ENCODE measurements at places on chromosomes 1 and 21. TPM values are rescaled to one million over a fixed set of nuclear protein-coding genes. Genes with fewer than 3 reads are reported as not detected.
A peak's percentile ranks its signal among the peaks of the same experiment; 100 is the strongest.

DNA sequence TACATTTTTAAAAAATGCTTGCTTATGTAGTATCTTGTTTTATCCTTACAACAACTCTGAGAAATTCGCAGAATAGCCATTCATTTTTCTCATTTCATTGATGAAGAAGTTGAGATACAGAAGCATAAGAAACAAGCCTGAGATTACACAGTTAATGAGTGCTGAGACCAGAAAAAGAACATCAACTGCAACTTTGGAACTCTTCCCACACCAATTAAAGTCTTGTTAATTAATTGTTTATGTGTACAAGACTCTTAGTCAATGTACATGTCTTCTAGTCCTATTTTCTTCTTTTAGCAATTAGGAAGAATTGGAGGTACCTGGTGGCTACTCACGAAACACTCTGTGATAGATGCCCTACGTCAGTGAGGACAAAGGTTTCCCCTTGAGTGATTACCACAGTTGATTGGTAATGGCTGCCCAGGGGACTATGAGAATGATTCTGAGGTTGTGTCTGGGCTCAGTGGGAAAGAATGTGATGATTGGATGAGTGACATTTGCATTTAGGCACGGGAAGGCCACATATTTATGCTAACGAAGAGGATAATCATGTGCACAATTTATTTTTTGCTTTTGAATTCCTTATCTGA lies 187.4 kb upstream of the KCNK2 start:
- no peak for DNase-seq
- H3K36me3 ChIP-seq: no peaks in the 10 kb centered on the region
- H3K27ac ChIP-seq: no peak overlapping the region
- no peaks in the 10 kb centered on the region for H3K27me3 ChIP-seq
- no peaks in the 10 kb centered on the region for H3K4me1 ChIP-seq
- H3K4me3 ChIP-seq: no peak overlapping the region

DNA sequence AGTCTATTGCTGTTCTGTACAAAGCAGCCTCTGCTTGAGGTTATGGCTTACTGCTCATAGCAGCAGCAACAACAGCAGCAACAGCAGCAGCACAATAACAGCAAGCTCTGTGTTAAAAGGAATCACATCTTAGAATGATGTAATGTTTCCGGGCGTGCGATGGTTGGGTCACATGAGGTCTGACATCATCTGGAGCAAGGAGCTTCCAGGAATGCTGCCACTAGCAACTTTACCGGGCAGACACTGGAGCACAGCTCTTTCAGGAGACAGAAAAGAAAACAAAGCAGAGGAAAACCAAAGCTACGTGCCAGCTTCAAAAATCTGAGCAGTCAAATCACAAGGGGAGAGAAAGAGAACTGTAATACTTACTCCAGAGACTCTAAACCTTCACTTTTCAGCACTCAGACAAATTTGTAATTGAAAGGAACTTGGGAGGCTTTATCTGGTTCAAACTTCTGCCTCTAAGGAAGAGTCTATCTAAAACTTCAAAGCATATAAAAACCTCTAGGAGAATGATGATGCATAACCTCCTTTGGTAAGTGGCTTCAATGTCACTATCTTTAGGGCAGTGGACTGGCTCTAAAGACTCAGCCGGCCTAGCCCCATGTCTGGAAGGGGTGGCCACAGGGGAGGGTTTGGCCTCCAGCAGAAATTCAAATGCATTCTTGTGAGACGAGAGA lies 28.3 kb upstream of the RAB3GAP2 start:
- no peaks in the 10 kb centered on the region for H3K27me3 ChIP-seq
- peak; percentile 94 for DNase-seq
- no peak overlapping the region for H3K4me3 ChIP-seq
- H3K4me1 ChIP-seq: peaks cover 12% of the 10 kb centered on the region

DNA sequence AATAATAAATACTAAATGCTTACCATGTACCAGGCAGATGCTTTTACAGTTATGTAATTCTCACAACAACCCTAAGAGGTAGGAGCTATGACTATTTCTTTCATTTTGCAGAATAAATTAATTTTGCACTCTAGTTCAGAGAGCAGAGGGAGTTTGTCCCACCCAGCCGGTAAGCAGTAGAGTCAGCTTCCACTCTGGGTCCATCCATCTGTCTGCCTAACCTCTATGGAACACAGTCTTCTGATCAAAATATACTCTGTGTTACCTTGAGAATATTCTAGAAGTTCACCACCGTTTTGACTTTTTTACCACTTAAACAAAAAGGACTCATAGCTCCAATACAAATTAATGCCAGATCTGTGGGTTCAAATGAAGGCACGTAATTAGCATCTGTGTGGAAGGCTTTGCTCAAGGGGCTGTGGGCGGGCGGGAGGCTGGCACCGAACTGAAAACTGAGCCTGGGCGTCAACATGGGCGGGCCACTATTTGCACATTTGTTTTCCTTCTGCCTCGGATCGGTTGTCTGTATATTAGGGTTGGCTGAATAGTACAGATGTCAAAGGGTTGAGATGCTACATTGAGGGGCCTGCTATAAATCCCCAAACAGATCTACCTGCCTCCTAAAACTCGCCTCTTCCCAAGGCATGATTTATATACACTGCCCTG lies 33.1 kb upstream of the LMO4 start:
- no peak overlapping the region for H3K27ac ChIP-seq
- no peaks in the 10 kb centered on the region for H3K36me3 ChIP-seq
- H3K4me3 ChIP-seq: no peak overlapping the region
- no peak for DNase-seq

DNA sequence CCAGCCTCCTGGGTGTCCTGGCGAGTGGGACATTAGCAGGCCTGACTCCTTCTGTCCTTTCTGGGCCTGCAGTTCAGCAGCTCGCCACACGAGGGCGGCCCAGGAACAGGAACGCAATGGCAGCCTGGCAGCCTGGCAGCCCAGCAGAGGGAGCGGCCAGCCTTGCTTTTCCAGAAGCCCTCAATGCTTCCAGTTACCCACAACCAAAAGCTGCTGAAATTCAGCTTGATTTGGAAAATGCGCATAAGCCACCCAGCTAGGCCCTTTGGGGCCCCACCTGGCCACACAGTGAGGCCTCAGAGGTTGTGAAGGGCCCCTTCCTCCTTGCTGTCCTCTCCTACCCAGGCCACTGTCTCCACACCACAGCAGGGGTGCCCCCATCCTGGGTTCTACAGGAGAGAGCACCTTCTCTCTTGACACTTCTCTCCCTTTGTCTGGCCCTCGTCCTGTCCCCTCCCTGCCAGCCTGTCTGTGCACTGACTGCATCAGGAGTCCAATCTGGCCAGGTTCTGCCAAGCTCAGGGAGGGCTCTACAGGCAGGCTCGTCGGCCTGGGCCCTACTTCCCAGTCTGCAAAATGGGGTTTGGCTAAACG lies 103.4 kb upstream of the VAMP3 start:
- peaks cover 11% of the 10 kb centered on the region for H3K4me1 ChIP-seq
- DNase-seq: peak; percentile 94
- H3K27ac ChIP-seq: no peak overlapping the region
- no peaks in the 10 kb centered on the region for H3K27me3 ChIP-seq
- H3K4me3 ChIP-seq: no peak overlapping the region

DNA sequence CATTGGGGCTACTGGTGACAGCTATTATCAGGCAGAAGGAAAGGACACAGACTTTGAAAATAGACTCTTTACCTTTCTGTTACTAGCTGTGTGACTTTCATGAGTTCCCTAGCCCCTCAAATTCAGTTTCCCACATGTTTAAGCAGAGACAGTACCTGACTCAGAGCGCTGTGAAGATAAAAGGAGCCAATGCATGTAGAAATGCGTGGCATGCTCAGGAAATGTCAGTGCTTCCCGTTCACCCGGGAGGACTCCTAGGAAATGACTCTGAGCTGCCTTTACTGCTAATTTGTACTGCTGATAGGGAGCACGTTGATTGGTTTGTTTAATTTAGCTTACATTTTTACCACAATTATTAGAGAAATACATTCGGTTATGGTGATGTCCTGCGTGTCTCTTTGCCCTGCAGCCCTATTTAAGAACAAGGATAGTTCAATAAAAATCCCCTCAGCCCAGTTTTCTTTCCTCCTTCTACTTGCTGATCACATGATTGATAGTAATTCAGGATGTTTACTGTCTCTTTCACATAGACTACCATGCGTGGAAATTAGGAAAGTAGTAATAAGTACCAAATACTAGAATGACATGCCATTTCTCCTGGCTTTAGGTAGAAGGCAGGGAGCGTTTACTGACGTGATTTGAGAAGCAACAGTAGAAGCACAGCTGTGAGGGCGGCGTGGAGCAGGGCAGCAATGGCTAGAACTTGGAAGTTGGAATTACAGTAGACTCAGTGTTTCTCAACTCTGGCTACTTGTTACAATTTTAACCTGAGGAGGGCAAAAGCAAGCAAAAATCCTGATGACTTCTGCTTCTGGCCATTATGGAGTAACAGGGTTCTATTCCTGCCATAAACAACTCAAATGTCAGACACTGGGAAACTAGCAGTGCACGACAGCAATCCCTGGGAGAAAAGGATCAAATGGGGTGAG lies 15.9 kb downstream of the PDIK1L start:
- no peak overlapping the region for H3K27ac ChIP-seq
- H3K4me1 ChIP-seq: peaks cover 21% of the 10 kb centered on the region
- H3K27me3 ChIP-seq: no peaks in the 10 kb centered on the region
- H3K4me3 ChIP-seq: no peak overlapping the region
- no peak for DNase-seq
- no peaks in the 10 kb centered on the region for H3K36me3 ChIP-seq

- DNase-seq: no peak
- no peak overlapping the region for H3K4me3 ChIP-seq
- H3K4me1 ChIP-seq: no peaks in the 10 kb centered on the region
- no peak overlapping the region for H3K27ac ChIP-seq
- H3K36me3 ChIP-seq: no peaks in the 10 kb centered on the region
- H3K27me3 ChIP-seq: no peaks in the 10 kb centered on the region
Measured at GRCh38 chr1:112504661-112505399, 3.9 kb upstream of the WNT2B start.

DNA sequence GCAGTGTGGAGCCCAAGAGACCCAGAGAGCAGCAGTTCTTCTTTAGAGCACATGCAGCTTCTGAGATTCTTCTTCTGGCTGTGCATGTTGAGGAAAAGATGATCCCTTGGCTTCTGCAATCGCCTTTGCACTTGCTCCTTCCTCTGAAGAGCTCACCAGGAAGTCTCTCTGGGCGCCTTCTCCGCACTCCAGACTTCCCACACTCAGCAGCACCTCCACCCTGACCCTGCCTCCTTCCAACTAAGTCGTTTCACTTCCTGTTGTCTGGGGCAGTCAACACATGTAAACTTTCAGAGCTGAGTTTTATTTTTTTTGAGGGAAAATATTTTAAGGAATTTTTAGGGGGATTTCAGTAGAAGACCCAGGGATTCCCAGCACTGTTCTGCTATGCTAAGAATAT lies 73.4 kb upstream of the F3 start:
- no peaks in the 10 kb centered on the region for H3K36me3 ChIP-seq
- no peak overlapping the region for H3K4me3 ChIP-seq
- H3K27me3 ChIP-seq: no peaks in the 10 kb centered on the region
- no peak overlapping the region for H3K27ac ChIP-seq

DNA sequence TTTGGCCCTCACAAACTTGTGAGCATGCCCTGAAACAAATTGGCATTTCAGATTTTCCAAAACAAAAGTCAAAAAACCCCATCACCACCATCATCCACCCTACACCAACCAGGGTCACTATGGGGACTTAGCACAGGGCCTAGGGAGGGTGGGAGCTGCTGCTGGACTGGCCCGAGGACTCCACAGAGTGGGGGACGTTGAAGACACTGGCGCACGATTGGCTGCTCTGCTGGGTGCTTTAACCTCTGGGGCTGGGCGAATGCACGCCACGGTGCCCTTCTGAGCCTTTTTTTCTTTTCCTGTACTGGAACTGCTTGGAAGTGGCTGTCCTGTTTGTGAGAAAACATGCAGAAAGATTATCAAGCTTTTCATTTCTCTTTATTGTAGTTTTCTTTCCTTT lies 92.8 kb downstream of the CD247 start:
- no peak for DNase-seq
- no peak overlapping the region for H3K27ac ChIP-seq
- H3K4me3 ChIP-seq: no peak overlapping the region
- H3K36me3 ChIP-seq: no peaks in the 10 kb centered on the region
- H3K4me1 ChIP-seq: peaks cover 9% of the 10 kb centered on the region

- H3K27me3 ChIP-seq: no peaks in the 10 kb centered on the region
- H3K36me3 ChIP-seq: no peaks in the 10 kb centered on the region
- no peak for DNase-seq
- H3K4me1 ChIP-seq: no peaks in the 10 kb centered on the region
- H3K27ac ChIP-seq: no peak overlapping the region
Measured at GRCh38 chr1:68767941-68768340, 271.1 kb upstream of the DEPDC1 start.

UBE2U gene
- total RNA-seq: not detected

LRRC53 gene
- not detected for total RNA-seq

RAB7B gene
- 5.1 TPM for total RNA-seq

DNA sequence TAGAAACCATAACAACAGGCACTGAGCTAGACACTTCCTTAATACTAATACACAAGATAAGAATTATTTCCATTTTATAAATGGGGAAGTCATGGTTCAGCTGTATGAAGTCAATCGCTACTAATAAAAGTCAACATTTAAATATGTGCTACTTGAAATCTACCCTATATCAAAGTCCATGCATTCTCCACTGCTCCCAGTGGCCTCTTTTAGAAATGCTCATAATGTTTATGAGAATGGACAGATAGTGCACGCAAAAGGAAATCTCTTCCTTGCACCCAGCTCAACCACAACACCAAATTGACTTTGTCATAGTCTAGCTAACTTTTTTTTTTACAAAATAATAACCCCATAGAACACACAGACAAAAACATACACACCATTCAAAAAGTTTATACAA lies 281.7 kb upstream of the CXADR start:
- no peak overlapping the region for H3K27ac ChIP-seq
- H3K36me3 ChIP-seq: no peaks in the 10 kb centered on the region
- H3K4me3 ChIP-seq: no peak overlapping the region
- no peak for DNase-seq

DNA sequence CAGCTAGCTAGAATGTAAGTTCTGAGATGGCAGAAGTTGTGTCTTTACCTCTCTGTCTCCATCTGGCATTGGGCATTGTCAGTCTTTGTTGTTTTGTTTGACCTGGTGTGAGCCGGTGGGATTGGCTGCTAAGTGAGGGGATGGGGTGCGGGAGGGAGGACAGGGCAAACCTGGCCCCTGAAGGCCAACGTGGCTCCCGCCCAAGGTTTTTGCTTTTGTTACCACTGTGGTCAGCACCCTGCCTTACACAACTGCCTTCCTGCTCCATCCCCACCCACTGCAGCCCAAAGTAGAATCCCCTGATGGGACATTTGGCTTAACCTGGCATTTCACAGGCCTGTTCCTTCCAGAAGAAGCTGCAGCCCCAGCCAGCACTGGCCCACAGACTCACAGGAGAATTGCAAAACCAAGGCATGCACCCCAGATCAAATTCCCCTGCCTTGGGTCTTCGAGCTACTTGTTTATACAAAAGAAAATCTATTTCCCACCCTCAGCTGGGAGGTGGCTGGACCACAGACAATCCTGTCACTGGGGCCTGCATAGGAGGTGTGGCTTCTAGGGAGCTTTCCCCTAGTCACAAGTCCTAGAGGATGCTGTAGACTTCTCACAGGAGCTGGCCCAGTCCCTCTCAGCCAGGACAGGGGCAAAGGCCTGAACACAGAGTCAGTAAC lies 147.5 kb downstream of the TRABD2B start:
- H3K36me3 ChIP-seq: no peaks in the 10 kb centered on the region
- DNase-seq: no peak
- H3K4me3 ChIP-seq: no peak overlapping the region
- H3K27me3 ChIP-seq: no peaks in the 10 kb centered on the region

GRCh38 chr21:17988102-17988437 lies 168.9 kb upstream of the C21orf91 start:
- no peak overlapping the region for H3K27ac ChIP-seq
- no peaks in the 10 kb centered on the region for H3K27me3 ChIP-seq
- H3K36me3 ChIP-seq: no peaks in the 10 kb centered on the region
- no peak for DNase-seq
- H3K4me1 ChIP-seq: no peaks in the 10 kb centered on the region
- no peak overlapping the region for H3K4me3 ChIP-seq
